Right kidney (tissue), 9 donors: ENCODE measurements at places on chromosomes 6 and 20.

DNA sequence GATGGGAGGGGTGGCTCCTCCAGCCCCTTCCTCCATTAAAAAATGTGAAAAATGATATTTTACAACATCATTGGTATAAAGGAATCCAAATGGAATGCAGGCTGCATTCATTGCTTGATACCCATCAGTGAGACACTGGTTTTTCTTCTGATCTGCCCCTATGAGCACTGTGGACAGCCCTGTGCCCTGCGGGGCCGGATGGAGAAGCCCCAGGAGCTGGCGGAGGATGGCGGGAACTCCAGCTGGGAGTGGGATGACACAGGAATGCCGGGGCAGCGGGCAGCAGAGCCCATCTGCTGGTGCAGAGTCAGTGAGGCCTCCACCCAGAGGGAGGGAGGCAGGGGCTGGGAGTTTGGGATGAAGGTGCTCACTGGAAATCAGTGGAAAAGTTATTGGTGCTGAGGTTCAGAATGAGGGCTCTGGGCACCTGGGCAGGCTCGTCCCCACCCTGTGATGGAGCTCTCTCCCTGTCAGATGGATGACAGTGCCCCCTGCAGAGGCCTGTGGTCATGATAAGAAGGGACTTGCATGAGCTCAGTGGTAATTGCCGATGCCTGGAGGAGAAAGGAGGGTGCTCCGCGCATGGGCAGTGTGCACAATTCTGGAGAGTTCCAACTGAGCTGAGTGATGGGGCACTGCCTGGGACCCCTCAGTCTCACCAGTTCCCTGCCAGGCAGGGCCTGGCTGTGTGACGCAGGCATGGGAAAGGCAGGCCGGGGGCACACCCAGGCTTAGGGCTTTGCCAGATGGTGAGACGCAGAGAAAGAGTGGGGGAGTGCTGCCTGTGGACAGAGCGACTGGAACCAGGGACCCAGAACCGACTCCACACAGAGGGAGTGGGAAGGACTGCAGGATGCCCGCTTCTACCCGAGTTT is 23.2 kb downstream of the CTCFL start:
- no peak for DNase-seq

- no peak for DNase-seq
Observed at GRCh38 chr6:149236589-149236988, 80.9 kb upstream of the TAB2 start.

- DNase-seq = no peak
Observed at GRCh38 chr20:53819973-53820451, 226.4 kb upstream of the ZNF217 start.

GRCh38 chr6:80437801-80438200 is 331.3 kb downstream of the BCKDHB start:
- no peak for DNase-seq

- DNase-seq = no peak
Observed at GRCh38 chr6:116290799-116291198, 11.1 kb upstream of the TSPYL1 start.

- no peak for DNase-seq
Observed at GRCh38 chr6:132648356-132648755, 10.6 kb downstream of the TAAR1 start.

GRCh38 chr6:145529582-145529981 is 205.7 kb downstream of the EPM2A start:
- no peak for DNase-seq

- DNase-seq = no peak
Observed at GRCh38 chr6:106939848-106940247, 34.7 kb downstream of the CD24 start.

GRCh38 chr6:133724726-133725125 is 164.2 kb upstream of the TCF21 start:
- no peak for DNase-seq

- no peak for DNase-seq
Observed at GRCh38 chr6:147867433-147868226, 359.1 kb downstream of the SAMD5 start.

- DNase-seq = no peak
Observed at GRCh38 chr6:39344821-39345280, 22.3 kb upstream of the KCNK16 start.

DNA sequence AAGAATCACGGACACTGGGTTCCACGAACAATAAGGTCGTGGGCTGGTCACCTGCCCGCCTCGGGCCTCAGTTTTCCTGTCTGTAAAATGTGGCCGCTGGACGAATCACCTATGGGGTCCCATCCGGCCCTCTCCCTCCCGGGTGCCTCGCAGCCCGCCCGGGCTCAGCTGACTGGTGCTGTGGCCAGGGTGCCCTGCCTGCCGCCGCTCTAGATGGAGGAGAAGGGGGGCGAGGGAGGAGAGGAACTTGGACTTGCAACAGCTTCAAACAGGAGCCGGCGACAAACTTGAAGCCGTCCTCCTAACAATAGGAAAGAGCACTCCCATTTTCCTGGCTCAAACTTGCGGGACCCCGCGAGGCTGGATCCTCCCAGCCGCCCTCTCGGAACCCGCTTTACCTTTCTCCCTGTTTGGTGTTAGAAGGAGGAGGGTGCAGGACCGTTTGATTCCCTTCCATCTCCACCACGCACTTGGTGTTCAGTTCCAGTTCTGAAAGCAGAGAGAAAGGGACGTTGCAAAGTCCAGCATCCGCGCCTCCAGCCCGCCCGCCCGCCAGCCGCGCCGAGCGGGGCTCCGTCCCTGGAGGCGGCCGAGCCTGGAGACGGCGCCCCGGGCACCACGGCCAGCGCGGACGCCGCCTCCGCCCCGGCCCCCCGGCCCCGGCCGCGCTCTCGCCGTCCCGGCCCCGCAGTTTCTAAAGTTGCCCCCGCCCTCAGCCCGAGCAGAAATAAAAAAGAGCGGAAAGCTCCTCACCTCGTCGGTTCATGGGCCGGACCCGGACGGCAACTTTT is 584 bp downstream of the KIF13A start:
- DNase-seq = peak; percentile 89

GRCh38 chr6:159053781-159054398 is 9.1 kb upstream of the TAGAP start:
- DNase-seq = no peak

GRCh38 chr6:12116978-12117377 is 104.9 kb downstream of the HIVEP1 start:
- no peak for DNase-seq

- no peak for DNase-seq
Observed at GRCh38 chr6:56043076-56043475, 167.7 kb upstream of the BMP5 start.

GRCh38 chr6:84731901-84732300 is 32.5 kb downstream of the TBX18 start:
- no peak for DNase-seq

DNA sequence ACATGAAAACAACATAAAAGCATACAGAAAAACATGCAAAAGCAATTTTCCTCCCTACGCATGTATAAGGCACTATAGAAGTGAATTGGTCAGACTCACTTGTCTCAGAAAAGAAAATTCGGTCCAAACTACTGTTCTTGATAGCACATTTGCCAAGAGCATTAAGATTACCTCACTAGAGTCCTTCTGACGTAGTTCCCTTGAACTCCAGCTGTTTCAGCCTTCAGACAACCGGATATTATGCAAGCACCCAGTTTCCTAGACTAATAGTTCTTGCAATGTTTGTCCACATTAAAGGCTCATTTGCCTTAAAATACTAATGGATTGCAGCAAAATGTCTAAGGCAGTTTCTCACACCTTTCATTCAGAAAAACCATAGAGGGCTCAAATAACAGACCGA is 2.5 kb upstream of the CASS4 start:
- no peak for DNase-seq

GRCh38 chr6:116017546-116018295 is 43.0 kb downstream of the FRK start:
- DNase-seq = no peak

DNA sequence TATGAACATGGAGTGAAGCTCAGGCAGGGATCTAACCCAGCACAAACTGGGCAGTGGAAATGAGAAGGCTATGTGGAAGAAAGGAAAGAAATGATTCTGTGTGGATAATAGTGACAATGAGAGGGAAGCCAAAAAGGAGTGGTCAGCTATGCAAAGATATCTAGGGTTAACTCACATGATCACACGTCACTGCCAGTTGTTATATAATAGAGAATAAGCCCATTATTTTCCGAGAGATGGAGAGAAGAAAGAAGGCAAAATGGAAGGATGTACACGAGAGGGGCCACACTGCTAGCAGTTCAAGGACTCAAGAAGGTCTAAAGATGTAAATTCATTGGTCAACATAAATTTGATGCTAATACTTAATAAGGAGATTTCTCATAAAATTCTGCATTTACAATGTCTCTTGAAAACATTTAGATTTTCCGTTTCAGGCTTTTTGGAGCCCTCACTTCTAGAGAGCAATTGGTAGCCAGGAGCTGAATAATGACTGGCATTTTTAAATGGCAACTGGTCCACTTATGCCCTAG is 18.8 kb upstream of the RCAN2 start:
- DNase-seq = no peak

DNA sequence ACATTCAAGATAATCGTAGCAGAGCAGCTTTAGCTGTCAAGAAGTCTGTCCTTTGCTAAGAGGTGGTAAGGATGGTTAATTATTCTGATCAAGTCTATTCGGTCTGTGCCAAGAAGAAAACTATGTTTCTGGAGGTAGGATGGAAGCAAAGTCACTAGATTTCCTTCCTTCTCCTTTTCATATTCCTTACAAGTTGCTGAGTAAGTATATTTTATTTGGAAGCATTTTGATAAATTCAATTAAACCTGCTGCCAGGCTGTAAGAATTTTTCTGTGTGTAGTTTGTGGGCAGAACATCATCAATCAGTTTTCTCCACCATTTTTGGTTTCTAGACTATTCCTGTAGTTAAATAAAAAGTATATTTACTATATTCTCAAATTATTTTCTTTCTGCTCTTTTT is 311.3 kb downstream of the PRKN start:
- no peak for DNase-seq

- no peak for DNase-seq
Observed at GRCh38 chr6:111411978-111412566, 70.9 kb downstream of the REV3L start.

DNA sequence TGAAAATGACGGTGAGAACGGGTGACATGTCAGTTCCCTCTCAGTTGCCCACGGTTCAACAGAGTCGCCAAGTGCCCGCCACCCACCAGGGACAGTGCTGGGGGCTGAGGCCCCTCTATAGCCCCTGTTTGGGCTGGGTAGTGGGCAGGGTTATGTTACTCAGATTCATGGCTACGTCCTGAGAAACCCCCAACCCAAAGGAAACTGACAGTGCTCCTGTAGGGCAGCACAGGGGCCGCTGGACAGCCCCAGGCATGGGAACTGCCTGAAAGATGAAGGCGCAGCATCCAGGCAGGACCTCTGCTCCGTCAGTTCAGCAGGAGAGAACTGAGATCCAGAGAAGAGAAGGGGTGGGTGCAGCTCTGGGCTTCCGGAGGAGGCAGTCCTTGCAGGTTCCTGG is 118.9 kb upstream of the PMEPA1 start:
- no peak for DNase-seq

- no peak for DNase-seq
Observed at GRCh38 chr20:53950031-53950430, 120.4 kb downstream of the BCAS1 start.

DNA sequence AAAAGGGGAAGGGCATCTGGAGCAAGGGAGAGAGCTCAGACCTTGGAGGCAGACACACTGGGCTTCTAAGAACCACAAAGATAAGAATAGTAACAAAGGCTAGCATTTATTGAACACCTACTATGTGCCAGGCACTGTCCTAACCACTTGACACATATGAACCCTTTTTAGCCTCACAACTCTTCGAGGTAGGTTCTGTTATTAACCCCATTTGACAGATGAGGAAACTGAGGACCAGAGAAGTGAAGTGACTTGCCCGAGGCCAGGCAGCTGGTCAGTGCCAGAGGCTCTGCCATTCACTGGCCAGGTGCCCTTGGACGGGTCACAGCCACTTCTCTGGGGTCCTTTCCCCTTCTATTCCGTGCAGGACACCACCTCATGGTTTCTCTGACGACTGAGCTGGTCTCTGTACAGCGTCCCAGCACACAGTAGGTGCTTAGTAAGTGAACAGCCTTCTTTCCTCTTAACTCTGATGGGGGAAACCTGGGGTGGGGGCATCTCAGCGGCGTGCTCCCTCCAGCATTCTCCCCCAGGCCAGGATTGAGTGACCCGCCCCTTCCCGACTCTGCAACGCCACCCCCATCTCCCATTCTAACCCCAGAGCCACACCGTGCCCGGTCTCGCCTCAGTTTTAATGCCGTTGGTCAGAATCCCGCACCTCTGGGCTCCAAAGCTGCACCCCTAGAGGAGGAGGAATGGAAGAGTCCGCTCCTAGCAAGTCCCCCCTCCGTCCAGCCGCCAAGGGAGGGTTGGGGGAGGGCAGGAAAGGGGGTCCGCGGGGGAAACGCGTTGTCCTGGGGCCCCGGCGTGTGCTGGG is 55.7 kb downstream of the CD40 start:
- DNase-seq = no peak

- DNase-seq = peak; percentile 93
Observed at GRCh38 chr6:31794866-31795615, 511 bp downstream of the VARS1 start.
